ENCODE measurements at places on chromosomes 12 and 14.

DNA sequence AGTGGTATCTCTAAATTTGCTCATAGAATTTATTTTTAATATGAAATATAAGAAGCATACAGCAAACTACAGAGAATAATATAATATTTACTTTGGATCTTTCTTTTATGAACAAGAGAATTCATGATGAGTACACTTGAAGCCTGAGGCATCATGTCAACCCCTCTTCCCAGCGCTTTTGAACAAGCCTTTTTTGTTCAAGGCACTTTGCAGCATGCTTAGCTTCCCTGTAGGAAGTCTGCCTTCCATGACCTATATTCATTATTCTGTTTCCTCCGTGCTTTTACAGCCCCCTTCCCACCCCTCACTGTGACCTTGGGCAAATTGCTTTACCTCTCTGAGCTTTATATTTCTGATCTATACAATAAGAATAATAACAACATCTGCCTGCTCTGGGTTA is 41.6 kb downstream of the SCN8A start:
- DNase-seq: peak; percentile 68

DNA sequence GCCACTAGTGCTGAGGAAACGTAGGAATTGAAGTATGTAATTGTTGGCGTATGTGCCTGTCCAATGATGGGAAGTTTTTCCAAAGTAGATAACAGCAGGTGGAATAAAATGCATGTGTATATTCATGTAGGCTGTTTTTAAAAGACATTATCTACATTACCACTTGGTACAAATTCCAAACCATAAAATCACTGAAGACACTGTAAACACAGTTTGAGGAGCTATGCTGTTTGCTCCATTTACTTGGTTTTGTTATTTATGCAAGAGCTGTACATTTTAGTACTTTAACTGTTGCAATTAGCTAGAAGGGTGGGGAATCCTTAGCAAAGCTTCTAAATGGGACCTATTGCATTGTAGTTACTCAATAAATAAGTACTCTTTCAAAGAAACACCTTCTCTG is 274.5 kb upstream of the DIO2 start:
- DNase-seq: no peak

DNA sequence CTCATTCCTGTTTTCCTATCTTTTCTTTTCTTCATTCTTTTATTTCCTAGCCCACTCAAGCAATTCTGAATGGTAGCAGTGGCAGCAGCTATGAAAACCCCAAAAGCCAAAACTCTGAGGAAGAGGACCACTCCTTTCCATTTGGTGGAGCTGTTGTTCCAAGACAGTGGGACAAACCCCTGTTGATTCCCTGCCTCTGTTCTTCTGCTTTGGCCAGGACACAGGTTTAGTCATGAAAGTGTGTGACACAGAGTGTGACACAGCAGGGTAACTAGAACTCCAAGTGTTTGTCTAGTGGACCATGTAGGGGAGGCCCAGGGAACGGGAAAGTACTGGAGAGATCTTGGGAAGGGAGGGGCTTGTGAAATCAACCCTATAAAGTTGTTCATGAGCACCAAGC is 71.1 kb downstream of the PTCSC3 start:
- DNase-seq: peak; percentile 85

DNA sequence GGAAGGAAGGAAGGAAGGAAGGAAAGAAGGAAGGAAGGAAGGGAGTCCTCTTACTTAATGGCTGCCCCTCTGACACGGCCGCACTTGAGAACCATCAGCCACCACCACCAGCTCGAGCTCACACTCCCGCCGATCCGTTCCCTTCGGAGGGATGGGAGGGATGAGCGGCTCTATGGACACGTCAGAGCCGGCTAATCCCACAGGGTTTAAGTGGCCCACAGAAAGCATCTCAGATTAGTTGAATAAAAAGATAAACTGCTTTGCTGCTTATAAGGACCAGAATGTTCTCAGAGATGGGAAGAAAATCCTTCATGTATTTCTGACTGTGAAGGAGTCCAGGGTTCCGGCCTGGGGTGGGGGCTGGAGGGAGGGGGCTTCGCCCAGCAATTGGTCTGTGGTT is 31.1 kb downstream of the PRIMA1 start:
- no peak for DNase-seq

- DNase-seq: no peak
These were observed 11.6 kb downstream of the RAPGEF3 start for GRCh38 chr12:47747126-47747525.

- DNase-seq: no peak
These were observed 91.9 kb upstream of the DHRS4 start for GRCh38 chr14:23861666-23862065.

DNA sequence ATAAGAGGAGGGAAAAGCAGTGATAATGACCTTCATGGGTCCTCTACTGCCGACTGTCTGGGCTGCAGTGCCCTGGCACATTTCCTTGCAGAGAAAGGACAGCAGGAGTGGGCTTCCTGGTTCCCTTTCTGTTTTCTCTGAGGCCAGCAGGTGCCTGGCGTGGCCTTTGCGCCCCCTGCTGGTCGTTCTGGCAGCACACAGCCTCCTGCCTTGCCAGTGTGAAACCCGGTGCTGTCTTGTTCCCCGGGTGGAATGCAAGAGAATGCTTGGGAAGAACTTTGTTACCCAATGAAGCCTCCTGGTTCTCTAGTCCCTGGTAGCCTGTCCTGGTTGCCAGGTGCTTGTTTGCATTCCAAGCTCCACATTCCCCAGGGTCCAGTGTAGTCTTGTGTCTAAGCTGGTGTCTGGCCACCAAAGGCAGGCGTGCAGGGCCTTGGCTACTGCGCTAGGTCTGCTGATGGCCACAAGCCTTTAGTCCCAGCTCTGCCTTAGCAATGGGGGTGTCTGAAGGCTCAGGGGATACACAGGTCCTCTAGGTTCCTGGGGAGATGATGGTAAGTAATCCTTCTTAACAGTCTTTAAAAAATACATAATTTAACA is 1392.4 kb upstream of the TMEM132C start:
- DNase-seq: no peak

GRCh38 chr12:26715232-26715631 is 117.8 kb downstream of the ITPR2 start:
- no peak for DNase-seq

DNA sequence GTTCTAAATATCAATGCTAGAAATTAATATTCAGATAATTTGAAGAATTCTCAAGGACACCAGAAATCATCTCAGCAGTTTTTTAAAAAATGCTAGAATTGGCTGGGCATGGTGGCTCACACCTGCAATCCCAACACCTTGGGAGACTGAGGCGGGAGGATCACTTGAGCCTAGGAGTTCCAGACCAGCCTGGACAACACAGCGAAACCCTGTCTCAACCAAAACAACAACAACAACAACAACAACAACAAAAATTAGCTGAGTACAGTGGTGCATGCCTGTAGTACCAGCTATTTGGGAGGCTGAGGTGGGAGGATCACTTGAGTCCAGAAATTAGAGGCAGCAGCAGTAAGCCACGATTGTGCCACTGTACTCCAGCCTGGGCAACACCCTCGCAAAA is 3.2 kb upstream of the MDP1 start:
- no peak for DNase-seq

DNA sequence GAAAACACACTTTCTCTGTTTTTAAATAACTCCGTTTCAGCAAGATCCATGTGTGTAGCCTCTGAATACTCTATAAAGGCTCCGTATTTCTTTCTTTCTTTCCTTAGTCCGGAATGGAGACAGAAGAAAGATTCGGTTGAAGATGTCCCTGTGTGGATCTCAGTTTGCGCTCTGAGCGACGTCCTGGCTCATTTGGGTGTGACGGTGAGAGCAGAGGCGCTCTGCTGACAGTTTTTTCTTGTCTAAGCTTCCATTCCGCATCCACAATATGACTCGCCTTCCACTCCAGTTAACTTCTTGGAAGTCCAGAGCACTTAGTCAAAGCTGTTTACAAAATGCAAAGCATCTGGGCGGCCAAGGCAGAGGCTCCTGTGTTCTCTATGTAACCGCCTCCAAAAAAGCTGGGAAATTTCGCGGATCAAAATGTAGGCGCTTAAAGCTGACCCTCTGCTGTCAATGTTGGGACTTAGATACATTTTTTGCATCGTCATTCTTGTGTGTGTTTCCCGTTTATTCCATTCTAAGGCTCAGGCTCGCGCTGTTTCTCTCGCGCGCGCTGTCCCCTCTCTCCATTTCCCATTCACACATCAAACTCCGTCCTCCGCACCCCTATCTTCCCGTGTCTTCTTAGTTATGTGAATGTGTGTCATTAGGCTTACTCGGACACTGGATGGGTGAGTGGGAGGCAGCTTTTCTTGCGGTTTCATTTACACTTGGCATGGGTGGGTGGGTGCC is 880 bp upstream of the FLRT2 start:
- no peak for DNase-seq

All from NCI-H187 treated with DMSO at 0.1 percent for 48 hours (cell line).